ENCODE measurements at places on chromosomes 2 and 18. TPM values are rescaled to one million over a fixed set of nuclear protein-coding genes. Genes with fewer than 3 reads are reported as not detected.

DNA sequence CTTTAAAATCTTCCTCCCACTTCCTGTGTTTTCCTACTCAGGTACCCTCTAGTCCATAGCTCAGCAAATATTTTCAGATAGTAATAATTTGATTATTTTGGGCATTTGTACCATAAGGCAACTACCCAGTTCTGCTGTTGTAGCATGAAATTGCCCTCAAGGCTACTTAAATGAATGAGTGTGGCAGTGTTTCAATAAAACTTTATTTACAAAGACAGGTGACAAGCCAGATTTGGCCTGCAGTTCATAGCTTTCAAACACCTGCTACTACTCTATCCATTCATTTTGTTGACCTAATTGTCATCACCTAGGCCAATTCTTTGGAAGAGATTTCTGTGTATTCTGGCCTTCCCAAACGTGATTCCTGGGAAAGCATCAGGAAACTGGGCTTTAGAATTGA is 28.9 kb downstream of the NYAP2 start:
- H3K36me3 ChIP-seq = no peaks in the 10 kb centered on the region
- H3K4me1 ChIP-seq = no peaks in the 10 kb centered on the region
- H3K4me3 ChIP-seq = no peak overlapping the region
- H3K27me3 ChIP-seq = no peaks in the 10 kb centered on the region
- no peak for DNase-seq

The MERTK gene
- total RNA-seq = 2.4 TPM

DNA sequence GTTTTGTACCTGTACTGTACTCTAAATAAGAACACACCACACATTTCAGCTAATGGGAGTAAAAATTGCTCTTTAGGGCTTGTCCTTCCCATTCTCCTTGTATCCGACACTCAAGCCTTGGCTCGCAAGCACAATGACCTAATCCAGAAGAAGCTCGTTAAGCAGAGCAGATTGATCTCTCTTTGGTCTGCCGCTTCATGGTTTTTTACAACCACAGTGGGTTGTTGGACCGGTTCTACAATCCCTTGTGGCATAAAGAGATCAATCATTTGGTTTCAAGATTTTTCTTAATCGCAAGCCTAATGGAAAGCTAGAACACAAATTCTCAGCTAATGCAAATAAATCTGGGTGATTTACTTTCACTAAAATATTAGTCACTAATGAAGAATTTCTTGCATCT is 662.1 kb downstream of the LRP1B start:
- no peaks in the 10 kb centered on the region for H3K4me1 ChIP-seq
- H3K36me3 ChIP-seq = no peaks in the 10 kb centered on the region
- no peaks in the 10 kb centered on the region for H3K27me3 ChIP-seq
- no peak overlapping the region for H3K27ac ChIP-seq
- no peak for DNase-seq
- no peak overlapping the region for H3K4me3 ChIP-seq

DNA sequence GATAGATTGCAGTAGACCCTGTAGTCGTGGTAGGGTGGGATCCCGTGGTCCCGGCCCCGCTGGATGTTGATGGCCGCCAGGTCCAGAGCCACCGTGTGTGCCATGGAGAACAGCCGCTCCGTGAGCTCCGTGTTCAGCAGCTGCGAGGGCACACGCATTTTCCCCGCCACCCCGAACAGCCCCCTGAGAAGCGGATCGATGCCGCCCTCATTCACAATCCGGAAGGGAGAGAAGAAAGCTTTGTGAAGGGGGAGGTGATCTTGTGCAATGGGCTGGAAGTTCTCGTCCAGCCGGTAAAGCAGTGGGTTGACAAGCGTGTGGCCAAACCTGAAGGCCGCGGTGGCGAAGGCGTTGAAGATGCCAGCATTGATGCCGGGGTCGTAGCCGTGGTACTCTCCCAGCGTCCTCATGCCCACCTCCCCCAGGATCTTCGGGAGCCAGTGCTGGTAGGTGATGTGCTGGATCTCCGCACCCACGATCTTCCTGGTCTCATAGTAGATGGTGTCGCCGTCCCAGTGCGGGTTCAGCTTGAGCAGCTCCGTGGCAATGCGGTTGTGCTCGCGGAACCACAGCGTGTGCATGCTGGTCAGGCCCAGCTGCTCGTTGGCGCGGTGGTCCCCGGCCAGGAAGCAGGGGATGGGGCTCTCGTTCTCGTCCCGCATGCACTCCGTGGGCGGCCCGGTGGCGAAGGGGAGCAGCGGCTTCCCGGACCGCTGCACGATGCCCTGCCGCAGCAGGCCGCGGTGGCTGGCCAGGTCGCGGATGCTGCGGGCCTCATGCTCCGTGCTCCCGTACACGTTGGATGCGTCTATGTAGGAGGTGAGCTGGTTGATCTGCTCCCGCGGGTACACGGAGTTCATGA is 95.8 kb downstream of the PXDN start:
- peaks cover 6% of the 10 kb centered on the region for H3K27me3 ChIP-seq
- H3K36me3 ChIP-seq = no peaks in the 10 kb centered on the region
- no peak overlapping the region for H3K4me3 ChIP-seq
- DNase-seq = no peak

DNA sequence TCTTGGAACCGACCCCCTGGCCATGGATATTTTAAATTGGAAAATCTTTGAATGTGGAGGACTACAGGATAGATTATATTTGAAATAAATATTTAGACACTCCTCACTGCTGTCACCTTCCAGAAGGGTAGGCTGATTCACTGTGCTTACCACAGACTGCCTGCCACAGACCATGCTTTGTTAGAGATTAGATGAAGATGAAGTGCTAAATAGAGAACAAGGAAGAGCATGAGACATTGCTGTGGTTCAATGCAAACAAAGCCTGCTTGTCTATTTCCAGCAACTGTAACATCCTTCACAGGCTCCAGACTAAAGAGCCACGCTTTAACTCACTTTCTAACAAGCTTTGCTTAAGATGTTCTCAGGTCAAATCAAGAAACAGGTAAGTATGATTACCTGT is 81.0 kb upstream of the TMEM17 start:
- DNase-seq = no peak
- no peaks in the 10 kb centered on the region for H3K36me3 ChIP-seq
- H3K27me3 ChIP-seq = no peaks in the 10 kb centered on the region
- no peak overlapping the region for H3K27ac ChIP-seq
- H3K4me1 ChIP-seq = no peaks in the 10 kb centered on the region
- no peak overlapping the region for H3K4me3 ChIP-seq

The NAT8 gene
- not detected for total RNA-seq

DNA sequence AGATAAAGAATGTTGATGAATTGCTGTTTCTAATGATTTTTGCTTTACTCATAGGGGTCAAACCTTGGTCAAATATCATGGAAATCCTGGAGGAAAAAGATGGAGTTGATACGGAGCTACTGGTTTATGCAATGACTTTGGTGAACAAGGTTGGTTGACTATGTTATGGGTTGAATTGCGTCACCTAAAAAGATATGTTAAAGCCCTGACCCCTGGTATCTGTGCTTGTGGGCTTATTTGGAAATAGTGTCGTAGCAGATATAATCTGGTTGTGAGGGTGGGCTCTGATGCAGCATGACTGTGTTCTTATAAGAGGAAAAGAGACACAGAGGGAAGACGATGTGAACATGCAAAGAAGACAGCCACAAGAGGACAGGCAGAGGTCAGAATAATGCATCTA is 226.2 kb downstream of the TPGS2 start:
- H3K27me3 ChIP-seq = no peaks in the 10 kb centered on the region
- H3K4me1 ChIP-seq = no peaks in the 10 kb centered on the region
- DNase-seq = no peak
- H3K36me3 ChIP-seq = no peaks in the 10 kb centered on the region

DNA sequence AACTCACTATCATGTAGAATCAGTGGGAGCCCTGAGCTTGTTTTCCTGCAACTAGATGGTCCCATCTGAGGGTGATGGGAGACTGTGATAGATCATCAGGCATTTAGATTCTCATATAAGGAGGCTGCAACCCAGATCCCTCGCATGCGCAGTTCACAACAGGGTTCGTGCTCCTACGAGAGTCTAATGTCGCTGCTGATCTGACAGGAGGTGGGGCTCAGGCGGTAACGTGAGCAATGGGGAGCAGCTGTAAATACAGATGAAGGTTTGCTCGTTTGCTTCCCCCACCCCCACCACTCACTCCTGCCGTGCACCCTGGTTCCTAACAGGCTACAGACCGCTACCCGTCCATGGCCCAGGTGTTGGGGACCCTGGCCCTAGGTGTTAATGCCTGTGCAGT is 113.6 kb downstream of the RNF144A start:
- H3K4me3 ChIP-seq = no peak overlapping the region
- H3K36me3 ChIP-seq = no peaks in the 10 kb centered on the region
- no peaks in the 10 kb centered on the region for H3K27me3 ChIP-seq

The PLEKHB2 gene
- total RNA-seq = 105 TPM

- H3K27me3 ChIP-seq = peaks cover 5% of the 10 kb centered on the region
- no peak overlapping the region for H3K27ac ChIP-seq
- peak overlapping the region; percentile 8 for H3K4me3 ChIP-seq
- peaks cover 5% of the 10 kb centered on the region for H3K4me1 ChIP-seq
- DNase-seq = no peak
Measured at GRCh38 chr18:34153711-34154110, 71.0 kb downstream of the NOL4 start.

GRCh38 chr2:199119796-199120195 is 337.9 kb downstream of the SATB2 start:
- no peak overlapping the region for H3K27ac ChIP-seq
- no peaks in the 10 kb centered on the region for H3K36me3 ChIP-seq
- H3K4me3 ChIP-seq = no peak overlapping the region
- DNase-seq = no peak
- H3K4me1 ChIP-seq = no peaks in the 10 kb centered on the region

The MEP1B gene
- 0.49 TPM for total RNA-seq

The LBX2 gene
- total RNA-seq = not detected

- no peaks in the 10 kb centered on the region for H3K4me1 ChIP-seq
- no peak for DNase-seq
- no peaks in the 10 kb centered on the region for H3K27me3 ChIP-seq
- no peak overlapping the region for H3K27ac ChIP-seq
Measured at GRCh38 chr2:3493615-3494007, 25.7 kb downstream of the ADI1 start.

DNA sequence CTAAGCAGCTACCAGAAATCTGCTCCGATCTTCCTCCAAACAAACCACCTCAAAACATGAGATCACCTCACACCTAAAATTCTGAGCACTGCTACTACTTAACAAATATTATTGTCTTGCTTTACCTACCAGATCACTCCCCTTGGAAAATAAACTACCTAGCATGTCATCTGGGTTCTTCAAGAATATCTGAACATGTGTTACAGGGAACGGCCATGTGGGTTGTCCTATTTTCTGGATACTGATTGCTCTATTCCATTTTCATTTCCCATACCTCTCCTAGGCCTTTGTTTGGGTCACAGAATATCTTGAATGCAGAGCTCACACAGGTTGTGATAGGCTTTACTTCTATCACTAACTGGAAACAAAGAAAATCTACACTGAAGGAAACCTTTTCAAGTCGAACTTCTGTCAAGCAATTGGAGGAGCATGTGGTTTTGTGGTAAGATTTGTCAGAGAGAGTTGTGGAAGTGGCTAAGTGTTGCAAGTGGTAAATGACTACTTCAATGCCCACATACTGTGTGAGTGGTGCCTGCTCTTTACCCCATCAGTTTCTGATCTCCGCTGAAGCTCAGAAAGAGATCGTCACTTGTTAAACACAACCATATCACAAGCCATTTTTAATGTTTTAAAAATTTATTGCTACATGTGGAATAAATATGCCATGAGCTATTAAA is 739.1 kb upstream of the ZEB2 start:
- H3K4me3 ChIP-seq = no peak overlapping the region
- H3K4me1 ChIP-seq = no peaks in the 10 kb centered on the region
- no peak overlapping the region for H3K27ac ChIP-seq
- DNase-seq = no peak
- H3K27me3 ChIP-seq = no peaks in the 10 kb centered on the region

The HOXD3 gene
- 0.36 TPM for total RNA-seq

The FAM124B gene
- 2.3 TPM for total RNA-seq

GRCh38 chr2:217749008-217749407 is 253.8 kb downstream of the TNS1 start:
- H3K36me3 ChIP-seq = no peaks in the 10 kb centered on the region
- H3K27ac ChIP-seq = no peak overlapping the region
- no peaks in the 10 kb centered on the region for H3K27me3 ChIP-seq
- H3K4me3 ChIP-seq = no peak overlapping the region

DNA sequence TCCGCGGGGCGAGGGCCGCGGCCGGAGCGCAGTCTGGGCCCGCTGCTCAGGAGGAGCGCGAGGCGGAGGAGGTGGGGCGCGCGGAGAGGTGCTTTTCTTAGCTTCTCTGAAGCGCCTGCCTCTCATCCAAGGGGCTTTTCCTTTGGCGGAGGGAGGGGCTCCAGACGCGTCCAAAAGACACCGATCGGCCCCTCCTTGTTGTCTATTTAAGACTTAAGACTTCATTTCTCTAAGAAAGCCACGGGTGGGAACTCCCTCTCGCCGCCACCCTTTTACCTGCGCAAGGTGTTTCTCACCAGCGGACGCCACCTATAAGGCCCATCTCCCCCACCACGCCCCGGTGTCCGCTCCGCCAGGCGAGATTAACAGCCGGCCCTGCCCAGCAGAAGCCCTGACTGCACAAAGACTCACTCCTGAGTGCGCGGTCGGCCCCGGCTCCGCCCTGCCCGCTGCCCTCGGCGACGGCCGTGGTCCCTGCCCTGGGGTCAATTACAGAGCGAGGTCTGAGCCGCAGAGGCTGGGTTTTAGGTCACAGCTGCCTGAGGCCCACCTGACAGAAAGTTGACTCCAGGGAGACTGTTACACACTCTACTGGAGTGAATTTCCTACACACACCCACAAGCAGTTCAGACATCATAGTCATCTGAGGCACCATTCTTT is at the start of gene DSC2:
Gene DSC2, minus strand, starts transcription at position 397 of the 660 bp plus-strand sequence. CDS start 450 bp downstream, outside the sequence.
- DNase-seq = no peak
- peak within 1 kb of the TSS; percentile 49 for H3K4me3 ChIP-seq
- H3K27ac ChIP-seq = peak within 1 kb of the TSS; percentile 18
- no peaks in the 10 kb centered on the region for H3K4me1 ChIP-seq
- no peaks in the 10 kb centered on the region for H3K36me3 ChIP-seq
- H3K27me3 ChIP-seq = no peaks in the 10 kb centered on the region

- H3K27ac ChIP-seq = no peak overlapping the region
- no peak for DNase-seq
- H3K4me3 ChIP-seq = no peak overlapping the region
- no peaks in the 10 kb centered on the region for H3K4me1 ChIP-seq
- H3K36me3 ChIP-seq = no peaks in the 10 kb centered on the region
Measured at GRCh38 chr2:223979730-223980396, 22.6 kb downstream of the MRPL44 start.

DNA sequence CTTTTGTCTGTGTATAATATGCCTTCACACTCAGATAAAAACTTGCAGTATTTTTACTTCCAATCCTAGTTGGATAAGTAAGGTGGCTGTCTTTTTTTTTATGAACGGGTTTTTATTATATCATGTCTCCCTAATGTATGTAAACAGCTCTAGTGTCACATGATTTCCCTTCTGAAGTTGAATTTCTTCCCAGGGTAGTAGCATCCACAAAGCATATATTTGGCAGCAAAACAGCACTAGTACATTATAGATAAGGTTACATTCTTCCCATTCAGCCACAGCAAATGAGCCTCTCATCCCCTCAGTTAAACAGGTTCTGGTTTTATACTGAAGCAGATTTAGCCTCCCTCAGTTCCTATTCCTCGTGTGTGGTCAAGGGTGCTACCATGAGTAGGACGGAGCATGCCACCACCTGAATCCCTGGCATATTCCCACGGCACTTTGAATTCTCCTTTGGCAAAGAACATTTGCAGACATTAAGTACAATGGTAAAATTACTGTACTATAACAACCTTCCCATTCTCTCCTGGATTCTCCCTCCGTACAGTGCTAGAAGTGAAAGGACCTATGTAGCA is 15.4 kb upstream of the DTNA start:
- H3K4me3 ChIP-seq = no peak overlapping the region
- peaks cover 18% of the 10 kb centered on the region for H3K4me1 ChIP-seq
- no peak for DNase-seq

GRCh38 chr18:51191128-51191717 is 6.3 kb downstream of the MEX3C start:
- DNase-seq = no peak
- H3K36me3 ChIP-seq = no peaks in the 10 kb centered on the region
- H3K27me3 ChIP-seq = no peaks in the 10 kb centered on the region
- no peak overlapping the region for H3K27ac ChIP-seq
- H3K4me1 ChIP-seq = peaks cover 57% of the 10 kb centered on the region

Measured in gastrocnemius medialis (tissue), 4 donors.